Activated T-cell treated with anti-CD3 and anti-CD28 coated beads, Interleukin-2, amount 50 U/mL, for 24 hours (primary cell): ENCODE measurements at places on chromosomes 4 and X.

DNA sequence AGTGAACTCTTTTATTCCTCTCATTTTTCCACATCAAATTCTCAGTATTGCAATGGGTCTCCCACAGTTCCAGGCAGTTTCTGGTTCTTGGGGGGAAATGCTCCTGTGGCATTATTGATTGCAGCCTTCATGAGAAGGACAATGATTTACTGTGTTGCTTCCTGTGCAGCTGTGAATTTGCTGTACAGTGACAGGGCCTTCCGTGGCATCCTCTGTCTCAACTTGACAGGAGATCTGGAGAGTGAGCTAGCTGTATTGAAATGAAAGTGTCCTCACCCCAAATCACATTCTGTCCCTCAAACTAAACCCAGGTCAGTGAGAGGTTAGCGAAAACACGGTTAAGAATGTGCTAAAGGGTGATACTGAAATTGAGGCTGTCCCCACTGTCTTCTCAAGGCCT lies 77.1 kb upstream of the ATOH1 start:
- DNase-seq = no peak

DNA sequence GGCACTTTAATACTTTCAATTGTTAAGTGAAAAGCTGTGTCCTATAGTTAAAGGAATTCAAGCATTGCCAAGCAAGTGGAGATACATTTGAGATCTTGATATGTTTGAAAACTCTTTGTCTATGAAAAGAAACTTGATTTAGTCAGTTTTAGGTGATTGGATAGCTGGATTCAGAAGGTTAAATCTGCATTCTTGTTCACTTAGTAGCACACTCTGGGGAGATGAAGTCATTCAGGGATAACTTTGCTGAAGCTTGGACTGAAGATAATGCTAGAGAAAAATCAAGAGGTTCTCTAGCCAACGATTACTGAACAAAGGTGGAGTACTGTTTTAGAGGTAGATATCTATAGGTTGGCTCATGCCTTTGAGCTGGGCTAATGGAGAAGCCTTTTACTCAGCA lies 90.6 kb downstream of the DCAF8L2 start:
- no peak for DNase-seq

DNA sequence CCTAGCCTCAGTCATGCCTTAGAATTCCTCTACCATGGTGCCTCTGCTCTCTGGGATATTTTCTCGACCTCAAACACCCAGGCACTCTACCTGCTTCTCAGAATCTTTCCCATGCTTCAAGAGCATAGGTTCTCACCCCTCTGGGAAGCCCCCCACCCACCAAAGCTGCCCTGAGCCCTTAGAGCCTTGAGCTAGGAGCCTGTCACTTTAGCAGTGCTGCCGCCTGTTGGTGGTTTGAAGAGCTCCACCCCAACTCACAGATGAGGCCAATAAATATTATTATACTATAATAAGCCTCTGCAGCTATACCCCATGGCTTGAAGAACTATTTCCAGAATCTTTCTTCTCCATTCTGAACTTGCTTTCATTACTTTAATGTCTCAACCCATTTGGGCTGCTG lies 109.7 kb downstream of the RTL5 start:
- DNase-seq = no peak

DNA sequence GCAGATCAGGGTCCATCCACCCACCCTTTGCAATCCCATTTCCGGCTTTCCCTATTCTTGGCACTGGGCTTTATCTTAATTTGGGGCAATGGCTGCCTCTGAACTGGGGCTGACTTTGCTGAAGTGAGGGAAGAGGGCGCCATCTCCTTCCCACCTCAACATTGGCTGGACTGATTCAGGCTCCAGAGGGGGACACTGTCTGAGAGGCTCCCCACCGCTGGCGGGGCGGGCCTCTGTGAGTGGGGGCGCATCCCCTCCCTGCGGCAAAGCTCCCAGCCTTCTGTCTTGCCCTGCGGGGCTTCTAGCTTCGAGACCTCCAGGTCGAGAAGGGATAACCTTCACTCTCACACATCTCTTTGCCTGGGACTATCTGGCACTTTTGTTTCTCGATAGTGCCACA lies 85.8 kb downstream of the PHKA2 start:
- DNase-seq = no peak

DNA sequence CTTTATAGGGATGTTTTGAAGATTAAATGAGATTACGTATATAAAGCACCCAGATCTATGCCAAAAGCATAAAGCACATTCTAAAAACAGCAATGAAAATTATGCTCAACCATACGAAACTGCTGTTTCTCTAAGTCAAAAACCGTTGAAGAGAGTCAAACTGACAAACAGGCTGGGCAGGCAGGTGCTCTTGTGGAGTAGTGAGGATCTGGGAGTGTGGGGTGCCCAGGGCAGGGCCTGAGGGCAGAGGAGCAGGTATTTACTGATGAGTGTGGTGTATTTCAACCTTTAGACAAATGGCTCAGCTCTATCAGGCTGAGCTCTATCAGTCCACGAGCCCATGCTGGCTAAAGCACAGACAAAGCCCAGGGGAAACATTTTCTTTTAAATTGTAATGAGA lies 40.4 kb downstream of the RELL1 start:
- no peak for DNase-seq

DNA sequence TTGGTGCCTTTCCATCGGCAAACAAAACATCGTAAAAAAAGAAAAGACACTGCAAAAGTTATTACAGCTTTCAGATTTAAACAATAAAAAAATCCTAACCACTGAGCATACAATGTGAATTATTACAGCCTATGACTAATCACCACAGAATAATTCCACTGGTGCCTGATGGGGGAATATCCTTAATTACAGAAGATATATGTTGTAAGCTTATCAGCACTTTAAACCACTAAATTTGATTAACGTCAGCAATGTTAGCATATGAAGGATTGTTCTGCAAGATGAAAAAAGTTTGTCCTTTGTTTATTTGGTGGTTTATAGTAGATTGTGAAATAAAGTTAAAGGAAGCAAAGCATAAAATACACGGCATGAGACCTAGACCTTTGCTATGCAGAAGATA lies 210.2 kb upstream of the ADAMTS3 start:
- DNase-seq = no peak

GRCh38 chrX:1221296-1221845 lies 8.9 kb upstream of the CRLF2 start:
- DNase-seq = no peak
